SJSA1 (cell line): ENCODE measurements at places on chromosomes 3 and 15.

GRCh38 chr3:126948980-126949535, 33.9 kb upstream of the PLXNA1 start:
- no peak for DNase-seq

- no peak for DNase-seq
These were observed 36.7 kb downstream of the IGF1R start for GRCh38 chr15:98684995-98685525.

DNA sequence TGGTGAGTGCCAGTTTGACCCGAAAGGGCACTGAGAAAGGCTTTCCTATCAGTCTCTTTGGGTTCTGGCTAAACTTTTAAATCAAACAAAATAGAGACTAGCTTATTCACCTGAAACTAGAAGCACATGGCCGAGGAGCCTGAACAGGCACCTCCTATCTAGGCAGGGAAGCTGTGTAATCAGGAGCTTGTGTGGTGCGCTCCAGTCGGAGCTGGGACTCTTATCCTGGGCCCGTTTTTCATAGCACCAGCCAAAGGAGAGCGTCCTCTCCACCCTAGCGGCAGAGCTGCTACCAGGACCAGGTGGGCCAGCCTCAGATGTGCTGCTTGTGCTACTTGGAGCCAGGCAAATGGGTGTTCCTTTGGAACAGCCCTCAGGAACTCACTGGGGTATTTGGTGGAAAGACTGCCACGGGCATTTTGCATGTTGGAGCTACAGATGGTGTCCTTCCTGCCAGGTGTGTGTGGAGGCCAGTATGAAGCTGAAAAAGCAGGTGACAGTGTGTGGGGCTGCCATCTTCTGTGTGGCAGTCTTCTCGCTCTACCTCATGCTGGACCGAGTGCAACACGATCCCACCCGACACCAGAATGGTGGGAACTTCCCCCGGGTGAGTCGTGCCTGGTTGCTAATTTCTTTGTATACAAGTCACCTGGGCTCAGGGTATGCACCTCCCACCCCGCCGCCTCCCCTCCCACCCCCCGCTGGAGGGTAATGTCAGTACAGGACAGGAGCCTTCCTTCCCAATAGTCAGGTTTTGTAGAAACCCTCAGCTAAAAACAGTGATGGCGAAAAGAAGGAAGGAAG, 833 bp downstream of the MAN2A2 start:
- DNase-seq, result no peak

DNA sequence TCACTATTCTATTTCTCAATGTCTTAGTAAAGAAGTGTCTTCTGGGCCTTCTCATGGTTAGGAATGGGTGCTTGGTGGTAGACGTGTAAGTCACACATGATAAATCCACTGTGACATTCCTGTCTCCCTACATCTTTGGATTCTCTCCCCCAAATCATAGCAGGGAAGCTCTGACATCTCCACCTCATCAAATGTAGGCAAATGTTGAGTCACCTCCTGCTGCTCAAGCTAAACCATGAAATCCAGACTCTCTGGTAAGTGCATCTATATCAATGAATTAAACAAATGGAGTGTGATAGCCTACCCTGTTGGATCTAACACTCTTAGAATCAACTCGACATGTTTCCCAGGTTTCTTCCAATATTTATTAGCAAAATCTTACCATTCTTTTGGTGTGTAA, 42.8 kb upstream of the RPL35A start:
- no peak for DNase-seq

DNA sequence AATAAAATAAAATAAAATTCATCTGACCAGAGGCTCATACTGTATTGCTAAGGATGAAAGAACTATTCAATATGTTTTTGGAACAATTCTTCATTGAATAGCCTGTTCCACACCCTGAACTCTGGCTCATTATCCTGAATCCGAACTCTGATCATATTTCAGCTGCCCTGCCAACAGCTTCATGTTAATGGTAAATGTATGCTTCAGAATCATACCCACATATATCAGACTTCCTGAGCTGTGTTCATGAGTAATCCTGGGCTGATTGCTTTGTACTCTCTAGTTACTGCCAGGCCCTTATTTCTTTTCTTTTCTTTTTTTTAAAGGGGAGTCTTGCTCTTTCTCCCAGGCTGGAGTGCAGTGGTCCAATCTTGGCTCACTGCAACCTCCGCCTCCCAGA, 11.8 kb downstream of the INO80 start:
- no peak for DNase-seq

GRCh38 chr3:53859178-53859577, 12.8 kb downstream of the IL17RB start:
- DNase-seq, result no peak
